ENCODE measurements at places on chromosomes 12 and 14.
A peak's percentile ranks its signal among the peaks of the same experiment; 100 is the strongest.

DNA sequence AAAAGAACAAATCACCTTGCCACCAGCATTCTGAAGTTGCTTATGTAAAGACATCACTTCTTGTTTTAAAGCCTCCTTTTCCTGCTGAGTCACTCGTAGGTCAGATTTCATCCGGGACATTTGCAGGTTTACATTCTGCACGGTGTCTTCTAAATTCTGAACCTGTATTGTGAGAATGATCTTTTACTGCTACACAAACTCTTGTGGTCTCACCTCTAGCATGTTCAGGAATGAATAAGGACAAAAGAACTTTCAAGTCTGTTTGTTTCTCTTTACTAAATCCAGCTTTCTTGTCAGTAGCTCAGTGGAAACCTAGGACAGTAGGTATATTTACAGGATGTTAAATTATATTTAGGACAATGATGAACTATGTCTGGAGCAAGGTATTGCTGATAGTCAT, 73.5 kb upstream of the SAV1 start:
- no peak for DNase-seq

DNA sequence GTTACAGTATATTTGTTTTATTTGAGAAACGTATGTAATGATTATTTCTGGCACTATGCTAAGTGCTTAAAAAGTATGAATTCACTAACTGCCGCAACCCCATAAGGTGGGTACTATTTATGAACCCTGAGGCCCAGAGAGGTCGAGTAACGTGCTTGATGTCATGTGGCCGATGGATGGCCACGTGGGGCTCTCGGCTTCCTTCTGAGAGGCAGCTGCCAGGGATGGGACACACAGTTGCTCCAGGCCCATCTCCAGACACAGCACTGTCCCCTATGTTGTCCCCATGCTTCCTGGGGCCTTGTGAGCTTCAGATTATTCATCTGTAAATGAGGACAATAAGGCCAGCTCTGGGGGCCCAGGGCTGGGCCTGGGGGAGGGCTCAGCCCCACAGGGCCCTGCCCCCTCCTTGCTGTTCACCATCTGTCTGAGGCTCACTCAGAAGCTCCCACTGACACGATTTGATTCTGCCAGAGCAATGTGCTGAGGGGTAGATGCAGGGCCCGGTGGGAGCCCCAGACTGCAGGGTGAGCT, 115.0 kb downstream of the CALM1 start:
- DNase-seq, result no peak

GRCh38 chr12:93818488-93819049, 141.4 kb downstream of the CRADD start:
- no peak for DNase-seq

GRCh38 chr12:81261508-81262207, 183.8 kb downstream of the ACSS3 start:
- no peak for DNase-seq

DNA sequence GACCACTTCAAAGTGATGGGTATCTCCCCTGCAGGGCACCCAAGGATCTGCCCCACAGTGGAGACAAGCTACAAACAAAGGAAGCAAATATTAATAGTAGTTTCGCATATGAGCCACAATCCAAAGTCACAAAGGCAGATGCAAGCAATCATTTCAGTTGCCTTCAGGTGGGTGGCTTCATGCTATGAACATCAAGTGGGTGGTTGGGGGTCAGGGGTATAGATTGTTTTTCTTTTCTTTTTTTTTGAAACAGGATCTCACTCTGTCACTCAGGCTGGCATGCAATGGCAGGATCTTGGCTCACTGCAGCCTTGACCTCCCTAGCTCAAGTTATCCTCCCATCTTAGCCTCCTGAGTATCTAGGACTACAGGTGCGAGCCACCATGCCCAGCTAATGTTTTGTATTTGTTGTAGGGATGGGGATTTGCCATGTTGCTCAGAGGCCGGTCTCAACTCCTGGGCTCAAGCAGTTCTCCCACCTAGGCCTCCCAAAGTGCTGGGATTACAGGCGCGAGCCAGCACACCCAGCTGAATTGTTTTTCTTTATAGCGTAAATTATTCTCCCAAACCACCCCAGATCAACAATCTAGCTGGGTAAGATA, 13.4 kb upstream of the NT5DC3 start:
- DNase-seq, result no peak

DNA sequence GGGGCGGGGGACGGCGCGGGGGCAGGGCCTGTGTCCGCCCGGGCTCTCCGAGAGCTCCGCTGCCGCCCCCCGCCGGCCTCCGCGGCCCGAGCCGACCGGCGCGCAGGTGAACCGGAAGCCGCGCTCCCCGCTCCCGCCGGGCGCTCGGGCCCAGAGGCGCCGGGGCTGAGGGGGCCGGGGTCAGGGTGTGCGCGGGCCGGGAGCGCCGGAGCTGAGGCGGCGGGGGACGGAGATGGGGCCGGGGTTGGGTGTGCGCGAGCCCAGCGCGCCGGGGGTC, 431 bp downstream of the HIP1R start:
- no peak for DNase-seq

DNA sequence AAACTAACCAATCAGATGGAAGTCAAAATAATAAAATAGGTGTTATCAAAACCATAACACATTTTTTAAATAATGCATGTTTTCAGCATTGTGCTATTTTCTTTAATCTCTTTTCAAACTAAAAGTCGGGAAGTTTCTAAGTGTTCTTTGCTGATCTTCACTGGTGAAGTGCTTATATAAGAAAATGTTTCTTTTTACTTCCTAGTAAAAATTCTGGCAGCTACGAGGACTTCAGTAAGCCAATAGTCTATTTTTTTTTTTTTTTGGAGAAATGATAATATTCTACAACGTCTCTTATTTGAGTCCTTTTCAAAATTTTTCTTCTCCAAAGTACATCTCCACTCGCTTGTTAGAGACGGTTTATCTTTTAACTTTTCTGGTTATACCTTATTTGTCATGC, 448.0 kb downstream of the SLC6A15 start:
- DNase-seq, result no peak

DNA sequence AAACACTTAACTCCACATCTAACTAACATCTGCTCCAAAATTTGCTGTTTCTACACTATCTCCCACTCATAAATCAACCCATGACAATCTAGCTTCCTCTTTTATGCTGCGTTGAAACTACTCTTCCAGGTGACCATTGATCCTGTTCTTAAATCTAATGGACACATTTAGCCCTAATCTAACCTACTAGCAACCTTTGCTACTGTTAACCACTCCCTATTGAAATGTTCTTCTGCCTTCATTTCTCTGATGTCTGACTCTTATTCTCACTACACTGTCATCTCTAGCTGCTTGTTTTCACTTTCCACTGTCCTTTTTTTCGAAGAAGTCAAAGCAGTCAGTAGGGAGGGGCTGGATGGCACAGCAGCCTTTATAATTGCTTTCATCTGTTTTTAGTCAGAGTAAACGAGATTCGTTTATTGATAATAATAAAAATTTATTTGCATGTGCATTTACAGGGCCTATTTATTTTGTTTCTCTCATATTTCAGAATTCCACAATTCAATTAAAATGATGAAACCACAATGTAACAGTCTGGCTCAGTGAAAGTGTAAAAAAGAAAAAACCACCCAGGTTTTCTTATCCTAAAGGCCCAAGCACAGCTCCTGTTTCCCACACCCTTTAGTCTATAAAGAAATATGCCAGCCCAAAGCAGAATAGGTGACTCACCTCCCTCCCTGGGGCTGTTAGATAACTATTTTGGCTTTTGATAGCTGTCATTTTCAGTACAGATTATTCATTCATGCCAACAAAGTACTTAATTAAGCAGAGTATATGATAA, 44.9 kb downstream of the ATP2B1 start:
- peak; percentile 20 for DNase-seq

DNA sequence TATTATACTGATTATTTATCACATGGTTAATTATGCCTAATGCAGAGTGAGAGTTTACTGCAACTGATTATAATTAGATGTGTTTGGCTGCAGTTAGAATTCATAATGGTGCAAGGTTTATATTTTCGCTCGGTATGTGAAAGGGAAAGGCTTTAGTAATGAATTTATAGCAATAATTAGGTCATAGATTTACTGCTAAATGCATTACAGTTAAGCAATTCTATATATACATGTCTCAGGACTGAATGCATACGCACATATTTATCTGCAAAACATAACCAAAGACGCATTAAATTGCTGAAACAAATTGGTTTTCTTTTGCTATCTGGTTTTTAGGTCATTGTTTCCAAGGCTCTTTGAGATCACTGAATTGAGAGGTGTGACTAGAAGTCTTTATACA, 428.1 kb upstream of the PDE3A start:
- DNase-seq, result no peak

DNA sequence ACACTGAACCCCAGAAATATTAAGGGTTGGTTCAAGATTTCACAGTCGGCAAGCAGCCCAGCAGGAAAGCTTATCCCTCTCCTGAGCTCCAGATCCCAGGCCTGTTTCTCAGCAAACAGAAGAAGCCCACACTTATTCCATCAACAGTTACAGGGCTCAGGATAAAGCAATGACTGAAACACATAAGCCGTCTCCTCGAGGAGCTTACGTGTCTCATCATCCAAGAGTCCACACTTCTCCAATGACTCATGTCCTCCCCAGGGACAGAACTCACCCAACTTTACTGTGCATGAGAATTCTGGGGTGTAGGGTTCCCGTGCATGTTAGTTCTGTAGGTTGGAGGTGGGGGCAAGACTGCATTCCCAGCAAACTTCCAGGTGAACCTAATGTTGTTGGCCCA, 31.2 kb downstream of the GSC start:
- DNase-seq, result no peak

DNA sequence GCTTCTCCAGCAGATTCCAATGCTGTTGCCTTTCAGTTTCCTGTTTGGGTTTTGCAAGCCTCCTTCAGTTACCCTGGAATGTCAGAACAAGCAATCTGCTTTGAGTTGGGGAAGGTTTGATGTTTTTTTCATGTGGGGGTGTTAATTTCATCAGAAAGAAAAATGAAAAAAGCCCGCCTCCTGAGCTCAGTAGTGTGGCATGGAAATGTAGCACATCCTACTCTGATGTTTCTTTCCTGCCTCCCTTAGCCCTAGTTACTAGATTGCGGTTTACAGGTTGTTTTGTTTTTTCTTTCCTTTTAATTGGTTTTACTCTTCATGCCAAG, 22.6 kb downstream of the IFNG-AS1 start:
- peak; percentile 39 for DNase-seq

- DNase-seq, result no peak
Measured at GRCh38 chr12:82659343-82660207, 27.1 kb upstream of the TMTC2 start.

DNA sequence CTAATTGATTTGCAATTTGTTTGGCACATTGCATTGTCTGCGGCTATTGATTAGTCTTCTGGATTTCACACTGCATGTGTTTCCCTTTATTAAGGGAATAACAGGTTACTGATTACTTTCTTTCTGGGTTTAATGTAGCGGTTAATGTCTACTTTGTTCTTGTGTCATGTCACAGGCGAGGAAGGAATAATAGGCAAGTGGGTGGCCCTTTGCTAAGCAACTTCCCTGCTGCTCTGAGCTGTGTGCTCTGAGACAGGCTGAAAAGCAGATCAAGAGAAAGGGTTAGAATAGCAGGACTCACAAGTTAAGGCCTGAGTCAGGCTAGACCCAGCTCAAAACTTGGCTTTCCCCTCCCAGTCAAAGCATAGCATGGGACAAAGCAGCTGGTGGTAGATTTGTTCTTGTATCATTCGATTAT, 77.2 kb downstream of the NKX2-1 start:
- DNase-seq, result no peak

DNA sequence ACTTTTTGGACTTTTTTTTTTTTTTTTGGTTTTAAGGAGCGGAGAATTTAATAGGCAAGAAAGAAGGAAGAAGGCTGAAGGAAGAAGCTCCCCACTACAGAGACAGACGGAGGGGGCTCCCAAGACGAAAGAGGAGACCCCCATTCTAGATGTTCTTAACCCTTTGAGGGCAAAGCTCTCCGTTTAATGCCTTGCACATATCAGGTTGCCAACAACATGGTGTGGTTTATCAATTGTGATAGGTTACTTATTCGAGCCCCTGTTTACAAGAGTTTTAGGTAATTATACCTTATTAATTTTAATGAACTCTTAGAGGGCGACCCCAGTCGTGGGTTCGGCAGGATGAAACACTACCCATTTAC, 1.2 kb upstream of the FBXO33 start:
- no peak for DNase-seq

GRCh38 chr14:84217066-84217465, 1312.9 kb upstream of the FLRT2 start:
- no peak for DNase-seq

- no peak for DNase-seq
Measured at GRCh38 chr12:92365836-92366235, 220.2 kb upstream of the BTG1 start.

DNA sequence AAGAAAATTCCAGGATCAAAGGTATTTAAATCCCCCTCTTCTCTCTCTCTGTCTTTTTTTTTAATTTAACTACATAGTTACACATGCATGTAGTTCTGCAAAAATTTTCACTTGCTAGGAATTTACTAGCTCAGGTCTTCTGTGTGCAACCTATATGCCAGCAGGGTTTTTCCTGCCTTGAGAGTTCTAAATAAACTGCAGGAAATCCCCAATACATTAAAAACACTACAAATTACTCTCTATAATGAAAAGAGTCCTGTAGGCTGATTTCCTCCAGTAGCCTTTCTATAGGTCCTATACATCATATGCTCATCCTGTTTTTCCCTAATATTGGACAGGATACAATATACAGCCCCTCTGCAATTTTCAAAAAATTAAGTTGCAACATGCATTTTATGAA, 27.7 kb upstream of the ATXN7L3B start:
- no peak for DNase-seq

- DNase-seq, result no peak
Measured at GRCh38 chr14:89442280-89442679, 25.2 kb upstream of the FOXN3 start.

DNA sequence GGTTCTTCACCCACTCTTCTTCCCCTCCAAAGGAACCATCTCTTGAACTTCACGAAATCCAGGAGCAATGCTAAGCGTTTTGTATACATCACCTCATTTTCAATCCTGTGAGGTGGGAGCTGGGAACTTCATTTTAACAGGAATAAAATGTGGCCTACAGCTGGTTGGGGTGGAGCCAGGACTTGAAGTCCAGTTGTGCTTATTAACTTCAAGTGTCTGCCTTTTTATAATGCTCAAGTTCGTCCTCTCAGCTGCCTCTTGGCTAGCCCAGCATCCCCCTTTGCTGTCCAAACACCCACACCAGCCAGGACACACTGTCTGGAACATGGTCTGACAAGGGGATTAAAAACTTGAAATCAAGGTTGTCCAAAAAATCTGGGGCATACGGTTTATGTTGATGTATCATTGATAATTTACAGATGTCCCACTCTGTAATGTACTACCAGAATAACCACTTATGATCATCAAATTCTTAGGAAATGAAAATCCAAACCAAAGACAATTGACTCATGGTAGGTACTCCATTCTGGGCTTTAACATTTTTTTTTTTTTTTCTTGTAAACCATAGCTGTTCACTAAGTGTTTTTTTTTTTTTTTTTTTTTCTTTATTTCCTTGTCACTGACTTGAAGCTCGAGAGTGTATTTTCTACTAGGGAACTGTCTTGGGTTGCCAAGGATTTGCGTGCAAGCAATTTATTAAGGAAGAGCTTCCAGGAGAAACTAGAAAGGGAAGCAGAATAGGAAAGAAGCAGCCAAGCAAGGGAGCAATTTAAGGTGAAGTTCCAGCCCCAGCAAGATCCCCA, 252.3 kb downstream of the EFCAB11 start:
- peak; percentile 68 for DNase-seq

GRCh38 chr14:75518625-75519024, 3.6 kb upstream of the BATF start:
- DNase-seq, result no peak
